ENCODE measurements at places on chromosomes 2 and 18. TPM values are rescaled to one million over a fixed set of nuclear protein-coding genes. Genes with fewer than 3 reads are reported as not detected.

DNA sequence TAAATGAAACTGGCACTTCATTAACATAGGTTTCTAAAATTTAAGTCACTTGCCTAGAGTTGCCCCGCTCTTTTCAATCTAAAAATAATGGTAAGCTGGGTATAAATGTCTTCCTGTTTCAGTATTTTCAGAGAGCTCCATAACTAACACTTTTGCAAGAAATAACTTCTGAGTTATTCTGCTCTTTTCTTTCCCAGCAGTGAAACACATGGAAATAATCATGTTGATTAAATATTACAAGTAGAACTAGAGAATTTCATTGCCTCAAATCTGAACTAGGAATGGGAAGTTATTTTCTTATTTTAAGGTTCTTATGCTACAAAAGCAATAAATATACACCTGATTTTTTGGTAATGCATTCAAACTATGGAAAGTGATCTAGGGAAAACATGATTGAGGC is 257.4 kb downstream of the IKZF2 start:
- DNase-seq = no peak

- DNase-seq = no peak
These were observed 68.6 kb downstream of the ZBTB7C start for GRCh38 chr18:48340560-48340959.

GRCh38 chr18:47709556-47709955 is 220.9 kb downstream of the SMAD2 start:
- no peak for DNase-seq

GRCh38 chr2:42810971-42811811 is 18.8 kb upstream of the HAAO start:
- peak; percentile 69 for DNase-seq

- DNase-seq = no peak
These were observed 1.0 kb downstream of the VSNL1 start for GRCh38 chr2:17541531-17541950.

GRCh38 chr18:63207835-63208234 is 111.7 kb downstream of the BCL2 start:
- no peak for DNase-seq

DNA sequence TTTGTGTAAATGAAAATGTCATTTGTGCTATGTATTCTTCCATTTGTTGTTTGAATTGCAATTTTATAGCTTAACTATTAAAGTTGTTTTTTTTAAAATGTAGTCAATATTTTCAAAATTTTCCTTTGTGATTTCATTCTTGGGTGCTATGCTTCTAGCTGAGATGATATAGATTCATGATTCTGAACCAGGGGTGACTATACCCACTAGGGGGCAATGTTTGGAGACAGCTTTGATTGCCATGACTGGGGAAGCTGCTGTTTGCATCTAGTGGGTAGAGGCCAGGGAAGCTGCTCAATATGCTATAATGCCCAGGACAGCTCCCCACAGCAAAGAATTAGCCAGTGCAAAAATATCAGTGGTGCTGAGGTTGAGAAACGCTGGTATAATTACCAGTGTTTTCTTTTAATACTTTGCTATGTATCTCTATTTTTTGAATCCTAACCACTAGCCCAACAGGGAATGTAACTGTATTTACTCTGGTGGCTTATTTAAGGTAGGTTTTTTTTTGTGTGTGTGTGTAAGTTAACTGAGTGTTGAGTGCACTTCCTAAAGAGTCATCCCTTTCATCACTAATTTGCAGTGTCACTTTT is 99.7 kb downstream of the MEP1B start:
- DNase-seq = no peak

- DNase-seq = no peak
These were observed 1.3 kb downstream of the IGFBP2 start for GRCh38 chr2:216634370-216635148.

- DNase-seq = no peak
These were observed 757 bp downstream of the HDHD2 start for GRCh38 chr18:47149457-47150028.

GRCh38 chr18:35389095-35389618 is 12.0 kb upstream of the ZNF396 start:
- DNase-seq = no peak

- DNase-seq = no peak
These were observed 67.0 kb upstream of the RMP24 start for GRCh38 chr18:35905436-35905835.

GRCh38 chr18:61360404-61361383 is 27.5 kb downstream of the CDH20 start:
- DNase-seq = no peak

DNA sequence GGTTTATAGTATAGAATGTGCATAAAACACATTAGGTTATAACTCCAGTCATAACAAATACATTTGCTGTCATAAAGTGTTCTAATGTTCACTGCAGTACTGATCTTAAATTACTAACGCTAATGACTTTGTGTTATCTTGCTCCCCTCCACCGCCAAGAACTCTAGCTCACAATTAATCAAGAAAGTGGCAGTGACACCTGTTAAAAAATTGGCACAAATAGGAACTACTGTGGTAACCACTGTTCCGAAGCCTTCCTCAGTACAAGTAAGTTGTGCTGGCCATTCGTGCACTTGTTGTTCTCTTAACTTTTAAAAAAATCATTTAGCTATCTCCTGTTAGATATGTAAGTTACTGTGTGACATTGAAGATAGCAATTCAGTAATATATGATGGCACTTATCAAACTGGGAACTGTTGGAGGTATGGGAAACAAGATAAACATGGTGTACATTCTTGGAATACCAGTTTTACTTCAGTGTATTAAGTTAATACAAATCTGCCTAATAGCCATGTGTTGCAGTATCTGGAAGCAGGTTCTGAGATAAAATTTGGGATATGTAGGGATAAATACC is 41.2 kb downstream of the TAF4B start:
- no peak for DNase-seq

- peak; percentile 34 for DNase-seq
These were observed 232.1 kb downstream of the LOXHD1 start for GRCh38 chr18:46424898-46425297.

- DNase-seq = no peak
These were observed 82.5 kb downstream of the CERS6 start for GRCh38 chr2:168538534-168538933.

DNA sequence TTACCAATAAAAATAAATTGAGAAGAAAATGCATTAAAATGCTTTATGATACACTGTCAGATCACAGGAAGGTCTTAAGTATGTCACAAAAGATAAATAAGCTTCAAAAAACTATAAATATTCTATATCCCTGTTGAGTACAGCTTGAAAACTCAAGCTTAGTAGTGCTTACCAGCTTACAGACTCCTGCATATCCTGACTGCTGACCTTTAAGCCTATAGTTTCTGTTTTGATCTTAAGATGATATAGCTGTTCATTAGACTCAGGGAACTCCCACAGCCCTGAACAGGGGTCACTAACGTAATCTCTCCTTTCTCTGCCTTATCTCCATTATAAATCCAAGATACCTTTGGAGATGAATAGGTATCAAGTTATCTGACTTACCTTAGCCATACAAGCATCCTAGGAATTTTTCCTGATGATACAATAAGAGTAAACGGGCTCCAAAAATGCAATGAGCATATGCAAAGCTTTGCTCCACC is 93.7 kb upstream of the RBBP8 start:
- DNase-seq = no peak

- DNase-seq = no peak
These were observed 256.1 kb upstream of the SIX2 start for GRCh38 chr2:45265336-45265735.

- DNase-seq = no peak
These were observed 43.8 kb downstream of the CDH19 start for GRCh38 chr18:66560094-66560493.

- no peak for DNase-seq
These were observed 59.1 kb downstream of the MRPL33 start for GRCh38 chr2:27830656-27831055.

The GKN2 gene
- total RNA-seq = not detected

The IL1RL2 gene
- 5.2 TPM for total RNA-seq

The NEU2 gene
- not detected for total RNA-seq

Measured in ureter (tissue), 1 donor.